NCI-H1930 (cell line): ENCODE measurements at places on chromosomes 1 and 21.
A peak's percentile ranks its signal among the peaks of the same experiment; 100 is the strongest.

- no peak for DNase-seq
These were observed 47.9 kb downstream of the NPHP4 start for GRCh38 chr1:5944154-5944842.

- no peak for DNase-seq
These were observed 19.0 kb downstream of the MORC3 start for GRCh38 chr21:36338975-36339374.

- DNase-seq, result peak; percentile 9
These were observed 74.8 kb upstream of the PDE4B start for GRCh38 chr1:65717815-65718454.

DNA sequence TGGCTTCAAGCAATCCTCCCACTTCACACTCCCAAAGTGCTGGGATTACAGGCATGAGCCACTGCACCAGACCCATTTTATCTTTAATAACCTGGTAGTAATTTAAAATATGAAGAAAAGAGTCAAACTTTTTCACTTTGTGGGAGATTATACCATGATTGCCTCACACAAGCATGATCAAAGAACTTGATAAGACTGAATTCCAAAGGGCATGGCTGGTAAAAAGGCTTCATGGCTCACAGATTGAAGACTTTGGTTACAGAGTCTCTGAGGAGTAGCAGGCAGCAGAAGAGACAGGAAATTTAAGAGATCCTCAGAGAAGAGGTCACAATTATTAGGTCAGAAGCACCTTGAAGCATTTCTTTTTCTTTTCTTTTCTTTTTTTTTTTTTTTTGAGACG lies 16.4 kb upstream of the RGSL1 start:
- DNase-seq, result no peak

- no peak for DNase-seq
These were observed 499.6 kb upstream of the C1orf87 start for GRCh38 chr1:60573121-60573520.

- no peak for DNase-seq
These were observed 31.9 kb upstream of the SGIP1 start for GRCh38 chr1:66502086-66502485.

- DNase-seq, result no peak
These were observed 7.2 kb downstream of the ZNF687 start for GRCh38 chr1:151289080-151289935.

DNA sequence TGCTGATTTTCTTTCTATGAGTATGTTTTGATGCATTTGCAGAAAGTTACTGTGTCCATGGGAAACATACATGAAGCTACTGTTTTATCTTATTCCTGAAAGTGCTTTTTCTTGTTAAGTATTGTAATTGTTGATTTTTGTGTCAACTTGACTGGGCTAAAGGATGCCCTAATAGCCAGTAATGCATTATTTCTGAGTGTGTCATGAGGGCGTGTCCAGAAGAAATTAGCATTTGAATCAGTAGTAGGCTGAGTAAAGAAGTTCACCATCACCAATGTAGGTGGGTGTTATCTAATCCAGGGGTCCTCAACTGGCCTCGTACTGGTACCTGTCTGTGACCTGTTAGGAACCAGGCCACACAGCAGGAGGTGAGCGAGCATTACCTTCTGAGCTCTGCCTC lies 760.2 kb downstream of the PLA2G4A start:
- no peak for DNase-seq

DNA sequence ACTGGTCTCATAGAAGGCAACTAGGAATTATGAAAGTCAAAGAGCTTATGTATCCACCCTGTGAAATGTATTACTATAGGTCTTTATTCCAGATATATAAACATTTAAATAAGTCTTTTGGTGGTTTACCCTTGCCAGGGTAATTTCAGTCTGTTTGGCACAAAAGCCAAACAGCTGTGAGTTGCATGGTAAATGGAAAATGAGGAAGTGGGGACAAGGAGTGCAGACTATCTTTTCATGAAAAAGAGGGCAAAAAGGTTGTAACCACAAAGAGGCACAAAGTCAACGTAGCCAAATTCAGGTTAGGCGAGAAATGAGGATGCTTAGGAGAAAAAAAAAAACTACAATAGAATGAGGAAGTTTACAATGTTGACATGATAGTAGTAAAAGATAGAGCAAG lies 492.3 kb upstream of the PRMT6 start:
- DNase-seq, result no peak

DNA sequence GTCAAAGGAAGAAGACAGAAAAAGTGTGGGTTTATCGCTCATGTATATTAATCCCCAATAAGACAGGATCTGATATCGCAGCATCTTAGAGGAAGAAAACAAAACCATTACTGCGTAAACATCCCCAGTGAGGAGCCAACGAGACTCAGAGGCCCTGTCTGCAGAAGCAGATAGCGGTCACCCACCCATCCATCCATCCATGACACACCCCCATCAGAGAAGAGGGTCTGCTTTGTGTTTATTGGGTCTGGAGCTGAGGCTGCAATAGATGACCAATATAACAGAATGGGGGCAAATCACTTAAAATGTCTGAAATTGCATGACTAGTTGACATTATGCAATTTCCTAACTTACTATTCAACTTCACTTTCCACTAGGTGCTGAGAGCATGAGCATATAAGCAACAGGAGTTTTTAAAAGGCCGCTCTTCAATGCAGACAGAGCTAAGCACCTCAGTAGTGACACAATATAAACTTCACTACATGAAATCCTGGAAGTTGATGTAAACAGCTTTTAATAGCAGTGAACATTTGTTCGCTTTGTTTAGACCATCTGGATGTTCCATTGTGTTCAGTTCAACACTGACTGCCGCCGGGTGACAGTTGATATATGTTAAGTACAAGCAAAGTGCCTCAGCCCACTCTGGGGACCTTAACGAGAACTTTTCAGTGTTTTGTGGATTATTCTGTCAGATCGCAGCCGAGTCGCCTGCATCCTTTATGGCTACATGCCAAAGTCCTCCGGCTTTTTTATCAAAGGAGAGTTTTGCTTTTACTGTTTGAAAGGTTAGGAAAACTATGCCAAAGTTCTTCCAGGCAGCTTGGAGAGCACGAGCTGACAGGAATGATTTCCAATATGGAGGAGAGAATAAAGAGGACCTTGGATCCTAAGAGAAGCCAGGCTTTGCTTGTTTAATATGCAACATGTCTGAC lies 167.5 kb downstream of the ZNF281 start:
- peak; percentile 15 for DNase-seq

DNA sequence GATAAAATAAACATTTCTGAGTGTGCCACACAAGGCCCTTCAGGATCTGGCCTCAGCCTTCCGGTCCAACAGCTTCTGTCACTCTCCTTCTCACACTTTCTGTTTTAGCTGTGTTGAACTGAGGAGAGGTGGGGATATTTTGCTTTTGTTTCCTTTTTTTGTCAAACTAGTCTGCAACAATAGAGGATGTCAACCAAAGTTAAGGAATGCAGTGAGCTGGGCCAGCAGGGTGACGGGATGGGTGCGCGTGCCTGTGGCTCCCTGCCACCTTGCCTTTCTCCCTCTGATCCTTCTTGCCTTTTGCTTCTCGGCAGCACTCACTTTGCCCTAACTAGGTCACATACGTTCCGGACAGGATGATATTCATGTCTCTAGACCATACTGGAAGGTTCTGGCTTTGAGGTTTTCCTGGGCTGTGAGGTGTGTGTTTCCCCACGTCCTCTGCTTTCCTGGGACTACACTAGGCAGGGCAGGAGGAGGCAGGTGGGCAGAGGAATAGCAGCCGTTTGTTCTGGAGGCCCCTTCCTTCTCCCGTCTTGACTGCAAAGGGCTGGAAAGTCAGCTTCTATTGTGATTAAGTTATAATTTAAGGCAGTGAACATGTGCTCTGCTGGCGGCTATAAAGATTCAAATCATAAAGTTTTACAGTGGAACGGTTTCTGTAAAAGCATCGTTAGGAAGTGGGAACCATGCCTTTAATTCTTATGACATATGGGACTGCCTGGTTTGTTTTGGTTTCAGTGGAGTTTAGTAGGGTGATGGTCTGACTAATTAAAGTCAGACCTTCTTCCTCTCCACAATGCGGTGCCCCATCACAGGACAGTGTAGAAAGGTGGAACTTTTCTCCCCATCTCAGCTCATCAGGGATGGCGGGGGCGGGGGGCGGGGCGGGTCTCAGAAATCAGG lies 67.8 kb downstream of the RNF220 start:
- DNase-seq, result no peak

- peak; percentile 78 for DNase-seq
These were observed at the start of gene PATJ for GRCh38 chr1:61741711-61742619. PATJ (plus strand) TSS chr1:61742480; CDS start chr1:61762893, 20,413 bp downstream.

GRCh38 chr1:111505641-111506119 lies 2.2 kb upstream of the ADORA3 start:
- no peak for DNase-seq

DNA sequence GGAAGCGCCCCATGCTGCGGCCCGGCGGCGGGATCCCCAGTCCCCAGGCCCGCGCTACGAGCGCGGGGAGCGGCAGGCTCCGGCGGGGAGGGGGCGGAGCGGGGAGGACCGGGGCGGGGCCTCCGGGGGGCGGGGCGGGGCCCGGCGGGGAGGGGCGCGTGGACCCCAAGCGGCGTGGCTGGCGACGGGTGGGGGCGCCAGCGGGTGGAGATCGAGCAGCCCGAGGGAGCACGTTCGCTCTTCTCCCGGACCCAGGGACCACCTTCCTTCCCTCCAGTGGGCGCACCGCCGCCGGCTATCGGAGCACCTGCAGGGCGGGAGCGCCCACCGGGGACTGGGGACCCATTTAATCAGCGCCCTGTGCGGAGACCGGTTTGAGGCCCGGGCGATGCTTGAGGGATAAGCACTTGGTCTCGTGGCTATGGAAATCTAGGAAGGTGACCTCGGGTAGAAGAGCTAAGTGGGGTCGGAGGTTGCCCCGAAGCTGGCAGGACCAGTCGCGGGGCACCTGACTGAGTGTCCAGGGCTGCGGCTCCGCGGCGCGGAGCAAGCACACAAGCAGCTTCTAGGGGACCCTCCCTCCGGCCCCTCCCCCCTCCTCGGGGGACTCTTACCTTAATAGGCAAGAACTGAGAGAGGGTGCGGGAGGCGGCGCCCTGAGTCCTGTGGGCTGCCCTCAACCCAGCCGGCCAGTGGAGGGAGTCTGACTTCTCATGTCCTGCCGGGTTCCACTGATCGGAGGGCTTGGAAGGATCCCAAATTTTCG lies at the start of gene TSPAN2:
TSPAN2 (minus strand) TSS at position 84 of the 766 bp plus-strand sequence; CDS start at position 13, 71 bp downstream.
- peak; percentile 52 for DNase-seq

GRCh38 chr1:34132161-34132420 lies 32.9 kb downstream of the CSMD2 start:
- DNase-seq, result no peak

- no peak for DNase-seq
These were observed 176.3 kb downstream of the SDCCAG8 start for GRCh38 chr1:243432136-243432535.

GRCh38 chr1:192810253-192810880 lies 1.5 kb downstream of the RGS2 start:
- no peak for DNase-seq
